ENCODE measurements at places on chromosomes 5 and 9.

- DNase-seq, result no peak
Measured at GRCh38 chr9:127503379-127503921, 52.1 kb downstream of the LRSAM1 start.

DNA sequence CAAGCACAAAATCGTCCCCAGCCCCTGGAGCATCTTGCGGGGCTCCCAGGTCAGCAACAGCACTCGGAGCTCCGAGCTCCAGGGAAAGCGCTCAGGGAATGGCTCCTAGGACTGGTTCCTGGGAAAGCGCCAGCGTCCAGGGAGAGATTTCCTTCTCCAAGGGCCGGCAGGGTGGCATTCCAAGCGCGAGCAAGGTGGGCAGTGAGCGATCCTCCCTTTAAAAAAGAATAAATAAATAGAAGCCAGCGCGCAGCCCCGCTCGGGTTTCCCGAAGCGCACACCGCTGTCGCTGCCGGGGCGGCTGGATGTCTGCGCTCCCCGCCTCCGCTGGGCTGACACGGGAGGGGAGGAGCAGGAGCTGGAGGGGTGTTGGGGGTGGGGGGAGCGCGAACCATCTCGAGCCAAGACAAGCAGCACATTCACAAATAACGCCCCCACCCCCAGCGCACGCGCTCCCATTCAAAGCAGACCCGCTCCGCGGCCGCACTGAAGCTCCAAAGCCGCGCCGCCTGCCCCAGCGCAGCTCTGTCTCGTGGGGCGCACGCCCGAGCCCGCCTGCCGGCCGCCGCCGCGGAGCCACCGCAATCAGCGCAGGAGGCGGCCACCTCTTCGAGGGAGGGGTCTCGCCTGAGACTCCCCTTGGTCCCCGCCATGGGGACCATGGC is 327.4 kb downstream of the SH3GL2 start:
- no peak for DNase-seq

DNA sequence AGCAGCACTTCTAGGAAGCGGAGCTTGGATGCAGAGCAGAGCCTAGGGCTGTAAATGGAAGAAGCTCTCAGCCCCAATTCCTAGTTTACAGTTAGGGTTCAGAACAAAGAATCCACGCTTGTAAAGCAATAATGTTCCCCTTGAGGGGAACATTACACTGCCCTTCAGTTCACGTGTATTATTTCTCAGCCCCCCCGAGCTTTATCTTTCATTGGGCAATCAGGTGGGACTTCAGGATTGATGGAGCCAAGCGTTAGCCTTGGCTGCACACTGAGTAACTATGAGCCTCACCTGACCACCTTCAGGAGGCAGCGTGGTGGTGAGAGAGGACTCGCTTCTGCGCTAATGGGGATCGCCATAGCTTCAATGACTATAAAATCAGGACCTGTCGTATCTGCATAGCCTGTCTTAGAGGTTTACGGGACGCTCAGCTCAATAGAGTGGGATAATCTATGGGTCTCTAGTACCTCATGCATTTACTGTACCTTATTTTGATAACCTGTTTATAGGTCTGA is 157.0 kb upstream of the RASEF start:
- DNase-seq, result no peak

DNA sequence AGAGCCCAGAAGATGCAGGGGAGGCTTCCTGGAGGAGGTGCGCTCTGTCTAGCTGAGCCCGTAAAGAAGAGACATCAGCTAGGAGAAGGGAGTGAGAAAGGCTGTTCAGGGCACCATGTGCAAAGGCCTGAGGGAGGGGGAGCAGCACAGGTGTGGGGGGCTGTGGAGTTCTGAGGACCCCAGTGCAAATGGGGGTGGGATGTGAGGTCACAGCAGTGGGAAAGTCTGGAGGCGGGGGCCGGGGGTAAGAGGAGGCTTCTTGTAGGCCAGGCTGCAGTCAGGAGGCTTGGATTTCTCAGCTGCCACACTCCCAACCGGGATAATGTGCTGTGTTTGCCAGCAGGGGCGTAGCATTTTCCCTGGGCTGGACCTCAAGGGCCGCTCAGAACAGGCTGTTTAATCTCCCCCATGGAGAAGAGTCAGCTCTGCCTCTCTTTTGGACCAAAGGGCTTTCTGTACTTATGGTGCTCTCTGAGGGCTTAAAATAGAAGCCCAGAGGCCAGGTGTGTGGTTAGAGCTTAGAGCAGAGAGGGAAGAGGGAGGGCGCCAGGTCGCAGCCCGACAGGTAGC is 5.7 kb downstream of the NEURL1B start:
- no peak for DNase-seq

- no peak for DNase-seq
Measured at GRCh38 chr9:38670542-38671371, 49.2 kb downstream of the FAM240B start.

GRCh38 chr5:76487821-76488220 is 84.7 kb downstream of the IQGAP2 start:
- no peak for DNase-seq

GRCh38 chr5:7422316-7423106 is 26.6 kb downstream of the ADCY2 start:
- DNase-seq, result no peak

GRCh38 chr9:134571946-134572917 is 69.4 kb upstream of the COL5A1 start:
- peak; percentile 2 for DNase-seq

DNA sequence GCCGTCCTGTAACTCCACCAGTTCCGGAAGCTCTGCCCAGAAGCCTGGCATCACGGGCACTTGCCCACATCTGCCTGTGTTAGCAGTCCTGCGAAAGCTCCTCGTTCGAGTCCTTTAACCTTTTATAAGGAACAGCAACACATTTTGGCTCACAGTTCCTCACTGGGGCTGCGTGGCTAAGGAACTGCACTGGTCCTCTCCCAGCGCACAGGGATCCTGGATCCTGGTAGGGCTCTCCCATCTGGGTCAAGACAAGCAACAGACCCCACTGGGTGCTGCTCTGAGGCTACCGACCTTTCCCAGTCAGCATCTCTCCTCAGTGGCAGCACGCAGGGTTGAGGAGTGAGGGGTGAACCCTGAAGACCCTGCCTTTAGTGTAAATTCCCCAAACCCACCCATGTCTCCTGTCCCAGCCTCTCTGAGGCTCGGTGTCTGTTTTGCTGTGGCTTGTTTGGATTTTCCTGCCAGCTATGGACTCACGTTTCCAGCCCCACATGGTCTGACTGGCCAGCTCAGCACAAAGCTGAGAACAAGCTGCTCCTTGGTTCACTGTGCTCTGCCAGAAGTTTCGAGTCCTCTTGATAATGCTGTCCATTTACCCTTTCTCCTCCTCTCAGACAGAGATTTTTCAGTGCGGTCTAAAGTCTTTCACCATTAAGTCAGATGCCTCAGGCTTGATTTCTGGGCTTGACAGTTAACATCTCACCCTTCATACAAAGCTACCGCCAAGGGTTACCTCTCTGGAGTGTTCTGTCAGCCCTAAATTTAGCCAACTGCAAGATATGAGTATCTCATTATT is 80.0 kb downstream of the AK8 start:
- DNase-seq, result no peak

DNA sequence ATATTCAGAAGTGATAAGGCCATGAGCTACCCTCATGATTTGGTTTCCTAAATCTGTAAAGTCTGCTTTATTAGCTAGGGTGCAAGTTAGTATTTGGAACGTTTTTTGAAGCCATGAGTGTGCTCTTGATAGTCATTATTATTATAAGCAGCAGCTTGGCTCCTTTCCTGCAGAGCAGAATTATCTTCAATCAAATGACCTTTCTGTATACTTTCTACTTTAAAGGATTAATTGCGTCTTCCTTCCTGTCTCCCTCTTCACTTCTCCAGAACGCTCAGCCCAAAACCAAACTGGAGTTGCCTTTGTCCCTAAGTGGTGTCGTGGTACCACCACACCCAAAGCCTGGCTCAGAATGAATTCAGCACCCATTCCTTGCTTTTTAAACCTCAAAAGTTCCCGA is 211.3 kb downstream of the ARHGAP26 start:
- DNase-seq, result no peak

DNA sequence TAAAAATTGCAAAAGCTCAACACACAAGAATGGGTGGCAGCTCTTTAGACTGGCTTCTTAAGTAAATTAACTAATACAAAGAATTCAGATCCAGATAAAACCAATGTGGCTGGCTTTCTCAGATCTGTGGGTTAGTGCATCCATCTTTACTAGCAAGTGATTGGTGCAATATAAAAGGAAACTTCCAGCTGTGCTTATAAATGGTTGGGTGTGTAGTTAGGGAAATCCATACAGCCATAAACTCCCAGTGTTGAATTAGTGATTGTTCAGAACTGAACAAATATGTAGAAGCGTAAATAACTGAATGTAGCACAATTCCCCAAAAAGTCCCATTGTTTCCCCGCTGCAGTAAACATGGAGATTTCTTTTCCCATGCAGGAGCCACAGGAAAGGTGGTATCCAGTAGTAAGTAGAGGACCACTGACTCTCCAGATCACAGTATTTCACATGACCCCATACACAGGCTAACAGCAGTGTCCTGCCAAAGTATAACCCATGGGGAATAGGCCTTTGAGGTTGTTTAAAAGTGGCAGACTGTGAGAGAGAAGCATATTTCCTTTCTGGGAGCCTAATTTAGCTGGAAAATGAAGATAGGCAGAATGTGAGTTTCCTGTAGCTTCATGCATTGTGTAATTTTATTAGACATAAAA is 173.1 kb upstream of the SLC12A2 start:
- no peak for DNase-seq

Measured in activated T-cell treated with anti-CD3 and anti-CD28 coated beads for 48 hours (primary cell).